Activated CD4-positive, alpha-beta T cell treated with anti-CD3 and anti-CD28 coated beads, Interleukin-2, amount 10 ng/mL, durations not matched to agents 24 days and 14 days (primary cell): ENCODE measurements at places on chromosomes 6 and 20. TPM values are rescaled to one million over a fixed set of nuclear protein-coding genes. Genes with fewer than 3 reads are reported as not detected.

- peaks cover 12% of the 10 kb centered on the region for H3K27me3 ChIP-seq
- DNase-seq = no peak
- no peak overlapping the region for H3K4me3 ChIP-seq
- no peaks in the 10 kb centered on the region for H3K36me3 ChIP-seq
Observed at GRCh38 chr6:1407499-1407990, 18.2 kb downstream of the FOXF2 start.

PRR18 gene
- total RNA-seq = not detected in 2 replicates

LIME1 gene
- 10.1 and 12.2 TPM in 2 replicates for total RNA-seq

ANGPT4 gene
- total RNA-seq = not detected in 2 replicates

DNA sequence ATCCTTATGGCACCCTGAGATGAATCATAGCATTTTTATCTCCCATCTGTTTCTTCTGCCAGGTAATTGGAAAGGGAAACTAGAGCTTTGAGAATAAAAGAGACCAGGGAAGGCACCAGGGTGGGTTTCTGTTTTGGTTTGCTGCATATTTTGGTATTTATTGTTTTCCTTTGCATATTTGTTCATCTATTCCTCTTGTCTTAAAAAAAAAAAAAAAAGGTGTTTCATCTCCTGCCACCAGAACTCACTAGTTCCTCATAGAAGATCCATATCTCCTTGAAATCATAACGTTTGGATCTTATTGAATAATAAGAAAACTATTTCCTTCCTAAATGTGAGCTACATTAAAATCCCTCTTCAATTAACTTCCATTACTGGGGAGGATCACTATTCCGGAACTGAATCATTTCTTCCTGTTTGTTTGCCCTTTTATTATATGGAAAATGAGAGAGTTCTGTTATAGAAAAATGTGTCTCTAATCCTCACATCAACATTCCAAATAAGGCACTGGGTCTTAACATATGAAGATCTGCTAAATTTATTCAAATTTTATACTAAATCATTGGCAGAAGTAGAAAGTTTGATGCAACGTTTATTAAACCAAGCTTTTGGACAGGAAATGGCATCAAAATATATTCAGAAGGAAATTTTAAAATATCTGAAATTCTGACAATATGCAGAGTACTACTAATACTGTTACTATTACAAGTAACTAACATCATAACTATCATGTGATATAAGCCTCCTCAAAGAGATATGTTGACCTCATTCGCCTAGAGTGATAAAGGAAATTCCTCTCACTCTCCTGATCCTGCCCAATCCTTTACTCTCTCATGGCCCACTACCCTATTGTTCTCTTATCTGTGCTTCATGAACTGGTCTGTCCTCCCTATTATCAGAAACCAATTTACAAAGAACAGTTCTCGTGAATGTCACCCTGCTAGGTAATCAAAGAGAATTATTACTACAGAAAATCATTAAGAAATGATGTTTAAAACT, 229.4 kb upstream of the RSPO3 start:
- H3K27me3 ChIP-seq = no peaks in the 10 kb centered on the region
- H3K4me1 ChIP-seq = no peaks in the 10 kb centered on the region
- no peak overlapping the region for H3K27ac ChIP-seq
- peak; percentile 30 for DNase-seq
- H3K36me3 ChIP-seq = no peaks in the 10 kb centered on the region

SLC35D3 gene
- total RNA-seq = not detected in 2 replicates

DNA sequence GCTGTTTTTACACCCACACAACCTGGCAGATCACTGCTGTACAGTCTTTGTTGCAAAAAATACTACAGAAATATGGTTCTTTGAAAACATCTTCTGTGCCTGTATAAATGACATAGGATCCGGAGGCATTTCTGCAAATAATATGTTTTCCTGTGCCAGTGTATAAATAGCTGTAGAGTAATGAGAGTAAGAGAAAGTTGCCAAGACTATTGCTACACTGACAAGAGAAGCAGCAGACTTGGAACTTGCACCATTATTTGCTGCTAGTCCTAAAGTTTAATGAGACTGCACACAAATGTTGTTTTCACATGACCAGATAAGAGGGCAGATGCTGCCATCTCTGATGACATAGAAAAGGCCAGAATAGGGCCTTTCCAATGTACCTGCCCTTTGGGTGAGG, 50.0 kb upstream of the DTNBP1 start:
- DNase-seq = no peak
- no peaks in the 10 kb centered on the region for H3K27me3 ChIP-seq
- no peak overlapping the region for H3K27ac ChIP-seq
- no peaks in the 10 kb centered on the region for H3K36me3 ChIP-seq
- no peak overlapping the region for H3K4me3 ChIP-seq
- peaks cover 9% of the 10 kb centered on the region for H3K4me1 ChIP-seq

PSMA7 gene
- total RNA-seq = 434 and 449 TPM in 2 replicates

GRCh38 chr6:105739764-105740163, 336.9 kb upstream of the PREP start:
- H3K4me1 ChIP-seq = peaks cover 33% of the 10 kb centered on the region
- peaks cover 13% of the 10 kb centered on the region for H3K36me3 ChIP-seq
- H3K4me3 ChIP-seq = no peak overlapping the region
- H3K27ac ChIP-seq = no peak overlapping the region
- peak; percentile 30 for DNase-seq
- no peaks in the 10 kb centered on the region for H3K27me3 ChIP-seq

DNA sequence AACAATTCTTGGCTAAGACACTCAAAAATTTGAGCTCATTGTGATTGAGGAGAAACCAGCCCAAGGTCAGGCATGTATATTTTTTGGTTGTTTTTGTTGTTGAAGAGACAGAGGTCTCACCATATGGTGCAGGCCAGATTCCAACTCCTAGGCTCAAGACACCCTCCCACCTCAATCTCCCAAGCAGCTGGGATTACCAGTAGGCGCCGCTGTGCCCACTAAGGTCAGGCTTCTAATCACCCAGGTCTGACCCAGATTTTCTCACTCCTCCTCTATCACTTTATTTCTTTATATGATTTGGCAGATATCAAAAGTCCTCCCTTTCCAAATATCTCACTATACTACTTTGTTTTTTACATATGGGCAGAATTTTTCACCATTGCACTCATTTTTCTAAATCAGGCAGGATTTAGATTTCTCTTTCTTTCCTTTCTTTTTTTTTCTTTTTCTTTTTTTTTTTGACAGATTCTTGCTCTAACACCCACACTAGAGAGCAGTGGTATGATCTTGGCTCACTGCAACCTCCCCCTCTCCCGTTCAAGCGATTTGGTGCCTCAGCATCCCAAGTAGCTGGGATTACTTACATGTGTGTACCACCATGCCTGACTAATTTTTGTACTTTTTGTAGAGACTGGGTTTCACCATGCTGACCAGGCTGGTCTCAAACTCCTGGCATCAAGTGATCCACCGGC, 1.7 kb upstream of the C6orf141 start:
- peaks cover 17% of the 10 kb centered on the region for H3K4me1 ChIP-seq
- H3K36me3 ChIP-seq = no peaks in the 10 kb centered on the region
- peaks cover 39% of the 10 kb centered on the region for H3K27me3 ChIP-seq

MYO6 gene
- total RNA-seq = 0.14 and 0.23 TPM in 2 replicates

CFB gene
- 0.17 TPM in 1 of 2 replicates, not detected in the other for total RNA-seq

DNA sequence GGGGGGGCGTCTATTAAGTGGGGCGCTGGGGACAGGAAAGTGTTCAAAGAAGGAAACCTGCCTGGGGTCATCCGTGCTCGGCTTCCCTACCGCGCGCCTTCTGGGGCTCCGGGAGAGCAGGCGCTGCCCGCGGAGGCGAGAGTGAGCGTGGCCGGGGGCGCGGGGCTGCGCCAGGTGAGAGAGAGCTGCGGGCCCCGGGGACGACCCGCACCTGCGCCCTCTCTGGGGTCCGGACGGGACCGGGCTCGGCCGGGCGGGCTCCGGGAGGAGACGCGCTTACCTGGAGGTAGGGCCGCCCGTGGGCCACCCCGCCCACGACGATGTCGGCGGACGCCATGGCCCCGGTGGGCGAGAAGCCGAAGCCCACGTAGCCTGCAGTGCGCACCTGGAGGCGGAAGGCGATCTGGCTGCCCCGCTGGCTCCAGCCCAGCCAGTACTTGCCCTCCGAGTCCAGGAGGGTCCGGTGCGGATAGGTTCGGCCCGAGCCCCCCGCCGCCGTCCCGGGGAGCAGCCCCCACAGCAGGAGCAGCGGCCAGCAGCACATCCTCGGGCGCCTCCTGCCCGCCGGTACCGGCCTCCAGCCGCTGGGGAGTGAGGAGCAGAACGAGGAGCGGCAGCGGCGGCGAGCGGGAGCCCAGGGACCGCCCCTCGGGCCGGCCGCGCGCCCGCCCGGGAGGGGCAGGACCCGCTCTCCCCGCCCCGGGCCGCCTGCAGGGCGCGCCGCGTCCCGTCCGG, at the start of gene MOXD1:
TSS of gene MOXD1 (minus strand) at position 593 of the 735 bp plus-strand sequence. CDS start at position 544, 49 bp downstream.
- peak within 1 kb of the TSS; percentile 48 for H3K4me3 ChIP-seq
- peaks cover 11% of the 10 kb centered on the region for H3K4me1 ChIP-seq
- no peak for DNase-seq
- H3K27me3 ChIP-seq = peaks cover 67% of the 10 kb centered on the region

DNA sequence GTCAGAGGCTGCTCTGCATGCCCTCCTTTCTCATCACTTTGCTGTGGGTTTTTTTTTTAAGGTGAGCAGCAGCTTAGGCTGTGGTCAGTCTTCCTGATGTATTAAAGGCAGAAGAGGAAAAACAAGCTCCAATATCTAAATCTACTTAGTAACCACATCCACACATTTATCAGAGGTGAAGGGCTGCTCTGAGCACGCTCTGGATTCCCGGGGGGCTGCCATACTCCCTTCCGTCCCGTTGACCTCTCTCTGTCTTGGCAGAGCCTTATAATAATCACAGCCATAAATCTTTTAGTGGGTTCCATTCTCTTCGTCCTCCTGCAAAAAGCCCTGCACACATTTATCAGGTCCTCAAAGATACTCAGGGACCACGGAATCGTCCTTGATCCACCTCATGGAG, 2.7 kb upstream of the LEMD2 start:
- H3K36me3 ChIP-seq = peaks cover 5% of the 10 kb centered on the region
- H3K27ac ChIP-seq = no peak overlapping the region
- no peak for DNase-seq

DNA sequence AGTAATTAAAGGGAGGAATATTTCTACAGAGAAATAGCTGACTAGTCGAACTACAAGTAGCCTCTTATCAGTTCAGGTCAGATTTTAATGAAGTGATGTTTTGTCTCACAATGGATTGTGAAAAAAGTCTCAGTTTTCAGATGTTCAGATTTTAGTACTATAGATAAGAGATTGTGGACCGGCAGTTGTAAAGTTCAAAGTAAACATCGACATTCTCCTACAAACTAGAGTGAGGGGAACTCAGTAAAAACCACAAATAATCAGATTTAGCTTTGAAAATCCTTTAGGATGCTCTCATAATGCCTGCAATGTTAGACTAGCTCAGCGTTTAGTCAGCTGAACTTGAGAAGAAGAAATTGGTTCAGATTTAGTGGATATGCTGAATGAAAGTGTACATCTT, 39.9 kb downstream of the RCAN2 start:
- H3K27ac ChIP-seq = no peak overlapping the region
- DNase-seq = no peak
- H3K27me3 ChIP-seq = peaks cover 10% of the 10 kb centered on the region
- H3K36me3 ChIP-seq = no peaks in the 10 kb centered on the region

PKIB gene
- total RNA-seq = not detected in 2 replicates

DNA sequence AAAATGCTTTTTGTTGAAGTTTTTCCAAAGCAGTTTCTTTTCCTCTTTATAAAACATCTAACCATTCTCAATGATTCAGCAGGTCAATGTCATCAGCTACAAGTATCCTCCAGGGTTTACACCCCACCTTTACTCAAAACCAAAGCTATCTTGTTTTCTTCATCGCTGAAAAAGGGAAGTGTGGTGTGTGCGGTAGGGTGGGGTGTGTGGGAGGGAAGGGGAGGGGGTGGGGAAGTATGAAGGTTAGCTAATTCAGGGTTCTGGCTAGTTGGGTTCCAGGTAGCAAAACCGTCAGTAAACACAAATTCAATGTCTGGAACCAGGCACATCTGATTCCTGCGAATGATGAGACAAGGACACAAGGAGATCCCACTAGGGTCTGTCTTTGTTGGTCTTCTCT, 189.6 kb downstream of the GJA10 start:
- peak overlapping the region; percentile 70 for H3K4me3 ChIP-seq
- H3K36me3 ChIP-seq = peaks cover 43% of the 10 kb centered on the region
- H3K4me1 ChIP-seq = peaks cover 75% of the 10 kb centered on the region

- DNase-seq = no peak
- H3K4me1 ChIP-seq = no peaks in the 10 kb centered on the region
- H3K27ac ChIP-seq = no peak overlapping the region
- no peaks in the 10 kb centered on the region for H3K36me3 ChIP-seq
- no peak overlapping the region for H3K4me3 ChIP-seq
- peaks cover 2% of the 10 kb centered on the region for H3K27me3 ChIP-seq
Observed at GRCh38 chr6:12555781-12556180, 160.8 kb upstream of the PHACTR1 start.

- DNase-seq = no peak
- H3K27ac ChIP-seq = peak overlapping the region; percentile 75
- H3K4me1 ChIP-seq = peaks cover 24% of the 10 kb centered on the region
- H3K4me3 ChIP-seq = no peak overlapping the region
- peaks cover 23% of the 10 kb centered on the region for H3K36me3 ChIP-seq
Observed at GRCh38 chr6:10415617-10416480, 975 bp upstream of the TFAP2A start.

CBLN4 gene
- total RNA-seq = not detected in 2 replicates

DNA sequence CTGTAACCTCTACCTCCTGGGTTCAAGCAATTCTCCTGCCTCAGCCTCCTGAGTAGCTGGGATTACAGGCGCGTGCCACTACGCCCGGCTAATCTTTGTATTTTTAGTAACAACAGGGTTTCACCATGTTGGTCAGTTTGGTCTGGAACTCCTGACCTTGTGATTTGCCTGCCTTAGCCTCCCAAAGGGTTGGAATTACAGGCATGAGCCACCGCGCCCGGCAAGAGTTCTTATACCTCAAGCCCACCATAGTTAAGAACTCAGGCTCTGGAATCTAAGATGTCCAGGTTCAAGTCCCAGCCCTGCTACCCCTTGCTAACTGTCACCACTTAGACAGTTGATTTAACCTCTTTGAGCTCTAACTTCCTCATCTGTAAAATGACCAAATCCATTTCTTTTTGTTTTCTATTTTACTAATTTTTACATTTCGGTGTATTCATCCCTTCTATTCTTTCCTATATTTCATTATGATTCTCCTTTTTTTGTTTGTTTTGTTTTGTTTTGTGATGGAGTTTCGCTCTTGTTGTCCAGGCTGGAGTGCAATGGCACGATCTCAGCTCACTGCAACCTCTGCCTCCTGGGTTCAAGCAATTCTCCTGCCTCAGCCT, 104.8 kb upstream of the ZNF217 start:
- H3K27ac ChIP-seq = no peak overlapping the region
- no peak for DNase-seq
- H3K27me3 ChIP-seq = no peaks in the 10 kb centered on the region
- peaks cover 21% of the 10 kb centered on the region for H3K4me1 ChIP-seq
- H3K36me3 ChIP-seq = no peaks in the 10 kb centered on the region
- no peak overlapping the region for H3K4me3 ChIP-seq

MATN4 gene
- total RNA-seq = 1.2 and 1.5 TPM in 2 replicates

KCNK15 gene
- 0.44 and 0.76 TPM in 2 replicates for total RNA-seq

- H3K27ac ChIP-seq = peak overlapping the region; percentile 99
- peak; percentile 81 for DNase-seq
- H3K4me3 ChIP-seq = peak overlapping the region; percentile 94
- H3K4me1 ChIP-seq = peaks cover 35% of the 10 kb centered on the region
- H3K27me3 ChIP-seq = no peaks in the 10 kb centered on the region
Observed at GRCh38 chr6:20402342-20403069, 827 bp downstream of the E2F3 start.
